Left ventricle myocardium superior (tissue), 1 donor: ENCODE measurements at places on chromosomes 2 and 18. TPM values are rescaled to one million over a fixed set of nuclear protein-coding genes. Genes with fewer than 3 reads are reported as not detected.

Gene DSG4
- not detected for total RNA-seq

GRCh38 chr2:110678457-110679336 is 834 bp upstream of the BUB1 start:
- peak; percentile 41 for DNase-seq

DNA sequence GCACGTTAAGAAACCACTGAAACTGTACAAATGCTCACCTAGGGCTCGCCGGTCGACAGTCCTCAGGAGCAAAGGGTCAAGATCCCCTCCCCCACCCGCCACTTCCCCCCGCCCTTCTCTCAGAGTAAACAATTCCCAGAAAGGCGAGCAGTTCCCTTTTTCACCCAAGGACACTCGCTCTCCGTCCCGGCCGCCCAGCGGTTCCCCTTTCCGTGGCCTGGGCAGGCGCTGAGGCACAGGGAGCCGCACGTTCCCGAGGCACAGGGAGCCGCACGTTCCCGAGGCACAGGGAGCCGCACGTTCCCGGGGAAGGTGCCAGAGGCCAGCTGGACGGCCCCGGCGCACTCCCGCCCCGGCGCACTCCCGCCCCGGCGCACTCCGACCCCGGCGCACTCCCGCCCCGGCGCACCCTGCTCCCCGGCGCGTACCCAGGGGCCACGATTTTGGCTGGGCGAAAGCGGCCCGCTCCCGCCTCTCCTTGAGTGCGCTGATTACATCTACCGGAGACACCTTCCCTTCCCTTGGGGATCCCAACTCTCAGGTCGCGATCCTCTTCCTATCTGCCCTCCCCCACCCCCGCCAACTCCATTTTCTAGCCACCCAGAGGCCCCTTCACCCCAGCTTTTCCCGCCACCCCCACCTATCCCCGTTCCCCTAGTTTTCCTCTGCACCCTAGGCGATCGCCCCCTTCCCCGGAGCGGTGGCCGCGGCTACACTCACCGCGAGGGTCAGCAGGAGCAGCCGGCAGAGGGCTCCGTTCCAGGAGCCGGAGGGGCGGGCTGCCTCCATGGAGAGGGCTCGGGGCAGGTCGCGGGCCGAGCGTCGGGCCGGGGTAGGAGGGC is 817 bp downstream of the DSC2 start:
- peak; percentile 90 for DNase-seq

- no peak for DNase-seq
Measured at GRCh38 chr2:239666855-239667376, 266.1 kb upstream of the HDAC4 start.

DNA sequence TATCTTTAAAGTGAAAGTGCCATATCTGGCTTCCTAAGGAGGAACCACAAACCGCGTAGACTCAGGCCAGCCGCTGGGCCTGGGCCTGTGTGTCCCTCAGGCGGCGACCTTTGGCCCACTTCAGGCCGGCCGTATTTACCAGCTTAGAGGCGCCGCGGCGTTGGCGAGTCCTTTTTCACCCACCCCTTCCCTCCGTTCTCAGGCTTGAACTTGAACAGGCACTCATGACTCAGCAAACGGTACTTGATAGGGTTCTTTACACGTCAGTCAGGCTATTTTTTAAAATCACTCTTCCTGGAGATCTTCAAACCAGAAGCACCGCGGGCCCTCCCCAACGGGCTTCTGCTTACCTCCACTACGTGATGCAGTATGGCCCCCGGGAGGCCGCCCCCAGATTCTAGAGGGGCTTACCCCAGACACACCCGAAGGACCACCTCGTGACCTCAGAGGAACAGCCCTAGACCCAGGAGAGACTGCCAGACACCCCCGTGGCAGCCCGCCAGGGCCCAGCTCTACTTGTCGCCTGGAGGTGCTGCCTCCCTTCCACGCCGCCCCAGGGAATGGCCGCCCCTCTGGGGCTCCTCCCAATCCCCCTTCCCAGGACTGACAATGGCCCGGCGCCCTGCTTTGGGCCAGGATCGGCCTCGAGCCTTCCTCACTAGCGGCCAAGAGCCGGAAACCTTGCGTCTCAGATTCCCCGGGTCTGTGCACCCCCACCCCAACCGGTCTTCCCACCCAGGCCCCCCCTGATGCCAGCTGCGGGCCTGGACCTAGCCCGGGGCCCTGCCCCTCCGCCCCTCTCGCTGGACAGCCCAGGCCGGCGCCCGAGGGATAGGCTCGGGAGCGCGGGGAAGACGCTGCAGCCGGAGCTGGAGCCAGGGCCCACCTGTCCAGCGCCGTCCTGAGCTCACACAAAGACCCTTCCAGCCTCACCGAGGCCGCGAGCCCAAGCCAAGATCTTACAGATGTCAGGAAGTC is 33.8 kb upstream of the IMPA2 start:
- DNase-seq, result peak; percentile 97

Gene CYP27C1
- total RNA-seq, result 0.10 TPM

- DNase-seq, result no peak
Measured at GRCh38 chr2:128464456-128464855, 145.8 kb upstream of the HS6ST1 start.

Gene TRABD2A
- 0.62 TPM for total RNA-seq

Gene ABHD1
- total RNA-seq, result 2.0 TPM

Gene TMEM163
- total RNA-seq, result 0.40 TPM

Gene HIBCH
- 24.2 TPM for total RNA-seq

Gene FAM237A
- total RNA-seq, result 2.0 TPM

DNA sequence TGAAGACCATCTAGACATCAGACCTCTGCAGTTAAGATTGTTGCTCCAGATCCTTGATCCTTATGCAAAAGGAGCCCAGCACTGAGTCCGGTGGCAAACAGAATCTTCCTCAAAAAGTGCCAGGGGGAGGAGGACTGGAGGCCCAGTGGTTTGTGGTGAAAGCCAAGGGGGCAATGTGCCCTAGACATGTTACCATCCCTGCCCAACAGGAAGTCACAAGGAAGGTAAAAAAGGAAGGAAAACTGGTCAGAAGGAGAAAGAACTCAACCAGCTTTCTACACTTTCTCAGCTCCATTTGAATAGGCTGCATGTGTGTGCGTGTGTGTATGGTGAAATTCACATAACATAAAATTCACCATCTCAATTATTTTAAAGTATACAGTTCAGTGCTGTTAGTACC is 25.0 kb upstream of the KDM3A start:
- no peak for DNase-seq

GRCh38 chr2:117128461-117128860 is 686.0 kb upstream of the DDX18 start:
- no peak for DNase-seq

DNA sequence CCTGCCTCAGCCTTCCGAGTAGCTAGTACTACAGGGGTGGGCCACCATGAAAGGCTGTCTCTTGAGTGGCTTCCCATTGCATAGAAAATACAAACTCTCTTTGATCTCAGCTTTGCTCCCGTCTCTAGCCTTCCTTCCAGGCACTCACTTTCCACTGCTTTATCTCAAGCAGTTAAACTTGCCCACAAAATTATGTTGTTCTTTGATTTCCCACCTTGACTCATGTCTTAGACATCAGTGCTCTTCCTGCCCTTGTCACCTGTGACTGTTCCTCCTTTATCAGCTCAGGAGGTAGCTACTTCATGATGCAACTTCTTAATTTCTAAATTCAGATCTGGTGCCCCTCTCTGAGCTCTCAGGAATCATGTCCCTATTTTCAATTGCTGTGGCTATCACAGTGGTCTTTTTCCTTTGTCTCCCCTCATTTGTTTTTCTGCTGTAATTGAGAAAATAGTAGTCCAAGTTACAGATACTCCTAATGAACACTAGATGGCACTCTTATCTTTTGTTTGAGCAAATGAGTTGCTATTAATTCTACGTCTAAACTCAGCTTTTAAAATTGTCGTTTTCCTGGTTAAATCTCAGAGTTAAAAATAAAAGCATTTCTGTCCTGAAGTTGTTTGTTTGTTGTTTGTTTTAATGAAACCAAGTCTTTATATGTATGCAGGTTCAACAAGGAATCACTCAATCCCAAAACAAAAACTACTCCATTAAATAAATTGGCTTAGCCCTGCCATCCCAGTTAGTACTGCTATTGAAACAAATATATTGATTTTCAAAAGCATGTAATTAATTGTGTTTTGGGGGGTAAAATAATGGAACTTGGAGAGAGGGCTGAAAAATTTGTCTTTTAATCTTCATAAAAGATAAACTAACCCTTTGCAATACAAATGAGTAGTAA is 46.9 kb upstream of the GREB1L start:
- DNase-seq, result no peak

Gene IL1A
- not detected for total RNA-seq

DNA sequence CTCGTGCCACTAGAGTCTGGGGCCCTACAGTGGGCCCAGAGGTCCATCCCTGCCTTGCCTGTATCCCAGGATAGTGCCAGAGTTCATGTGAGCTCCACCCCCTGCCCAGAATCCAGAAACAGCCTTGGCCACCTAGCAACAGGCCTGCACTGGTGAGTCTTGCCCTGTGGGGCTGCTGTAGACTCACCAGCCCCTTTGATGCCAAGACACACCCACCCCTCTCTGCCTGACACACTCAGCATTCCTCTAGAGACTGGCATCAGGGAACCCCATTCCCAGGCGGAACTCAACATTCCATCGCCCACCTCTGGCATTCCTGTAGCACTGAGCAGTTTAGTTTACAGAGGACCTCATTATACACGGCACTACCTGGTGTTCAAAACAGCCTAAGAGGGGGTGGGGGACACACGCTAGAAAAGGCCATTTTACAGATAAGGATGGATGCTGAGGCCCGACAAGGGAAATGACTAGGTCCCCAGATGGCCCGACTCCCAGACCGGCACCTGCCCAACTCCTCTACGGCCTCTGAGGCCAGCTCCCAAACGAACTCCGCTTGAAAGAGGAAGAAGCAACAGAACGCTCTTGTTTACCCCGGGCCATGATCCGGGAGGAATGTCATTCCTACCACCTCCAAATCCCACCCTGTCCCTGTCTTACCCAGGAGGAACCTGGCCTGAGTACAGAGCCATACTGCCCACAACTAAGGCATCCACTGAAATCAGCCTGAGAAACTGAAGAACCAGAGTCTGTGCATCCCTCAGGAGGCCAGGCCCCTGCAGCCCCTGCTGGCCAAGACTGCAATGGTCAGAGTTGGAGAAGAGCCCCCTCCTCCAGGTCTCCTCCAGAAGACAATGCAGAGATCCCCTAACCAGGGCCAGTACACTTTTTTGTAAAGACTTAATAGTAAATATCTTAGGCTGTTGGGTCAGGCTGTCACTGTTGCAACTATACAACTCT is 180.2 kb downstream of the TNS1 start:
- no peak for DNase-seq

DNA sequence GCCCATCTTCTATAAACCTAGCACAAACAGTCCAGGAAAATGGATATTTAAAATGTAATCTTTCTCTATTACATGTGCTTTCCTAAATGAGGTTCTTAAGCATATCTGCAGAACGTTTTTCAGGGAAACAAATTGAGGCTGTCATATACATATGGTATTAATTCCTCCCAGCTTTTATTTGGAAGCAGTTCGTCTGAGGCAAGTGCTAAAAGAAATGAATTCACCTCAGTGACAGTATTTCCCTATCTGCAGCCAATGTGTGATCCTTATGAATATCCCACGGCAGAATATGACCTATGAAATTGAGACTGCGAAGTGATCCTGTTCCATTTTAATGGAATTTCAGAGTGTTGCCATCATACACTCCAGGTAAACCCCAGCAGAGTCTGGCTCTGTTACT is 7.1 kb downstream of the MYOM1 start:
- no peak for DNase-seq

DNA sequence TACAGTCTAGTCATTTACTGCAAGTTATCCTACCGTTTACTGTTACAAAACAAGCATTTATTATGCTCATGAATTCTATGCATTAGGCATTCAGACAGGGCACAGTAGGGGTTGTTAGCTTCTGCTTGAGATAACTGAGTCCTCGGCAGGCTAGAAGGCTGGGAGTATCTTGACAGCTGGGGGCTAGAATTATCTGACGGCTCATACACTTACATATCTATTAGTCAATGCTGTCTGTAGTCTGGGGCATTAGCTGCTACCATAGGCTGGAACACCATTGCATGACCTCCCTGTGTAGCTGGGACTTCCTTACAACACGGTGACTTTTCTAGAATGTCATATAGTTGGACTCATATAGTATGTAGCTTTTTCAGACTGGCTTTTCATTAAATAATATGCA is 61.9 kb upstream of the ALK start:
- no peak for DNase-seq

DNA sequence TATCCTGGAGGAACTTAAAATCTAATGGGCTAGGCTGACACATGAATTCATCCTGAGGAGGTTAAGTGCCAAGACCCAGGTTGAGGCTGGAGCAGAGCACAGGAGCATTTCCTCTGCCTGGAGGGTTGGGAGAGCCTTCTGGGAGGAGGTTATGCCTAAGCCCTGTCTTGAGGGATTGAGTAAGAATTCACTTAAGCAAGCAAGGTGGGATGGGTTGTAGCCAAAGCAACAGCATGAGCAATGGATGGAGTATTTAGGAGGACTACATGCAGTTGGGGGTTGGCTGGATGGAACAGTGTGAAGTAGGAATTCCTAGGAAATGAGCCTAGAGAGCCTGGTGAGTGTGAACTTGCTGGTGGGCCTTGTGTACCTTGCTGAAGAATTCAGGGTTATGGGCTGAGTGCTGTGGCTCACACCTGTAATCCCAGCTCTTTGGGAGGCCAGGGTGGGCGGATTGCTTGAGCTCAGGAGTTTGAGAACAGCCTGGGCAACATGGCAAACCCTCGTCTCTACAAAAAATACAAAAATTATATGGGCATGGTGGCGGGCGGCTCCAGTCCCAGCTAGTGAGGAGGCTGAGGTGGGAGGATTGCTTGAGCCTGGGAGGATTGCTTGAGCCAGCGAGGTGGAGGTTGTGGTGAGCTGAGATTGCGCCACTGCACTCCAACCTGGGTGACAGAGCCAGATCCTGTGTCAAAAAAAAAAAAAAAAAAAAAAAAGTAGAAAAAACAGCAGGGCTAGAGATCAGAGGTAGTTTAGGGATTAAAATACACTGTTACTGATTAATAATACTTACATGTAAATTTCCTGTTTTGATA is 22.2 kb downstream of the TANC1 start:
- DNase-seq, result no peak

- DNase-seq, result no peak
Measured at GRCh38 chr2:128215897-128216642, 102.6 kb downstream of the HS6ST1 start.

Gene VRK2
- 33.1 TPM for total RNA-seq

Gene SLC38A11
- 1.0 TPM for total RNA-seq

DNA sequence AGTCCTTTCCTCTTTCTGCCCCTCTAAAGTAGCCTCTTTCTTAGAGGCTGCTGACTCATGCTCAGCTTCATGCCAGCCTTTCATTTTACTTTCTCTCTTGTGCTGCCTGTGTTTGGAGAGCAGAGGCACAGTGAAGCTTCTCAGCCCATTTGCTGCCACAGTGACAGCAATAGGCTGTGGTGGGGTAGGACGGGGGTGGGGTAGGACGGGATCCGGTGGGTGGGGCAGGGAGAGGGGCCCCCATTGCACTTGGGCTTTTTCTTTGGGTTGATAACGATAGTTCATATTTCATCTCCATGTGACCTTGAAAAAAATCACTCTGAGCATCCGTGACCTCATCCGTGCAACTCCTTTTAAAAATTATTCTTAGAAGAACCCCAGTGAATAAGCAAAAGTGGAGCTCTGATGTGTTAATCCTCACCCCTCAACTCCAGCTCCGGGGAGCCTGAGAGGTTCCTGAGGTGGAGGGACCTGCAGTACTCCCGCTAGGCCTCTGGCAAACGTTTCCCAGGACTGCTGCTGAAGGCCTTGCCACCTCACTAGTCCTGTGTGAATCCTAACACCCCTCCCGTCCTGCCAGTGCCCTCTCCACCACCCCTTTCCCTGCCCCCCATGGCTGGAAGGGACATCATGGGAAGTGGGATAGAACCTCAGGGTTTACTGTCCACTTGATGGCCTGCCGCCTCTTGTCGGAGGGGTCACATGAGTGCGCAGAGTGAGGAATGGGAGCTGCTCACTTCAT is 70.8 kb downstream of the INPP4A start:
- no peak for DNase-seq
